Activated naive CD4-positive, alpha-beta T cell (primary cell): ENCODE measurements at places on chromosomes 11 and 22.

DNA sequence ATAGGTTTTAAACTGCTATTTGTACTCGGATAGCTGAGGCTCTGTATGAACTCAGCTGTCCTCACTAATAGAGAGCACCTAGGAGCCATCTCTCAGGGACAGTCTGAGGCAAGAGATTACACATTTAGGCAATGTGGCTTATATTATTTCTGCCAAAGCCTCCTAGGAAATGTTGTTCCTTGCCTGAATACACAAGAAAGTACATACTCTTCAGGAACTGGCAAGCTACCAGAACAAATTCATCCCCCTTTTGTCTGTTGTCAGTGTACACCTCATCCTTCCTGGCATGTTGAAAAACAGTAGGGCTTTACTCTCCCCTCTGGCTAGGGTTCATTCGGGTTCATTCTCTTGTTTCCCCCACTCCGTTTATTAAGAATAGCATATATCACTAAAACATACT, 615.9 kb upstream of the FAT3 start:
- no peak for DNase-seq

- no peak for DNase-seq
Measured at GRCh38 chr11:69018924-69019323, 5.9 kb upstream of the MRGPRF start.

DNA sequence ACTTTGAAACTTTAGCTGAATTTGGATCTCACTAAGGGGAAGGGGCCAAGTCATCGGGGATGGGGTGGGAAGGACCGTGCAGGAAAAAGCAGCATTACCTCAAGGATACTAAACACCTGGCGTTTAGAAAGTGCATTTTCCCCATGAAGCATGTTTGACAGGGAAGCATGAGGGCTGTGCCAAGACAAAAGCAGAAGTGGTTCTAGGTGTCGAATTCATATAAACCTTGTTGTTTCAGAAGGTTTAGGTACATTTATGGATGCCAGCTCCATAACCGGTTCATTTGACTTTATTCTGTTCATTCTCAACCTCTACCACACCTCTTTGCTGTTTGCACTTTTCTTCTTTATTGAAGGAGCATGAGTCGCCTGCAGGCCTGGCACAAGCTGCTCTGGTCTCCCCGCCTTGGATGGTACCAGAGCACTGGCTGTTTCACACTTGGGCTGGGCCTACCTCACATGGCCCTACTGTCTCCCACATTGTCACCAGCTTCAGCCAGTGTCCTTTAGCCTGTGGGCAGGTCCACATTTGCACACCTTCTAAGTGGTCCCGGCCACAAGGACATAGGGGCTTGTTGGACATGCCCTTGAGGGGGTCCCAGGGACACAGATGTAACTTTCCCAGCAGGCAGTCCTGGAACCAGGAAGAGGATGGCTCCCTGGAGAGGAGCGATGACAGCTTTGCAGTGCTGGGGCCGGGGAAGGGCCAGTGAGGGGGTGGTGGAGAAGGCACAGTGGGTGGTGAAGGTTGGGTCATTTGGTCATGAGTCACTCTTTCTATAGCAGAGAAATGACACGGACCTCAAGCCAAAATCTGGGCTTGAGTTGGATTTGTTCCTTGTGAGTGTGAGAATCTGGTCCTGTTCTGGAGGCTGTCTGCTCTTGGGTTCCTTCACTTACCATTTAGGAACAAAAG, 3.2 kb upstream of the ST14 start:
- DNase-seq, result no peak

DNA sequence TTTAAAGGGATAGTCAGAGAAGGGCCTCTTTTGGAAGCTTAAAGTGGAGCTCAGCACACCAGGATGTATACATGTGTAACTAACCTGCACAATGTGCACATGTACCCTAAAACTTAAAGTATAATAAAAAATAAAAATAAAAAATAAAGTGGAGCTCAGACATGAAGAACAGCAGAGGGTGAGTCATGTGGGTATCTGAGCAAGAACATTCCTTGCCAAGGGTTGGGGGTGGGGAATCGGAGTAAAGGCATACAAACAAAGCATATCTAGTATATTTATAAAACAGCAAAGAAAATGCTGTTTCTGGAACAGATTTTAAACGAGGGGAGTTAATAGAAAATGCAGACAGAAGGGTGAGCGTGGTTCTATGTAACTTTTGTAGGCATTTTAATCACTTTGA, 562.6 kb upstream of the ANO3 start:
- DNase-seq, result no peak

GRCh38 chr22:26124991-26125725, 44.1 kb upstream of the SEZ6L start:
- no peak for DNase-seq

DNA sequence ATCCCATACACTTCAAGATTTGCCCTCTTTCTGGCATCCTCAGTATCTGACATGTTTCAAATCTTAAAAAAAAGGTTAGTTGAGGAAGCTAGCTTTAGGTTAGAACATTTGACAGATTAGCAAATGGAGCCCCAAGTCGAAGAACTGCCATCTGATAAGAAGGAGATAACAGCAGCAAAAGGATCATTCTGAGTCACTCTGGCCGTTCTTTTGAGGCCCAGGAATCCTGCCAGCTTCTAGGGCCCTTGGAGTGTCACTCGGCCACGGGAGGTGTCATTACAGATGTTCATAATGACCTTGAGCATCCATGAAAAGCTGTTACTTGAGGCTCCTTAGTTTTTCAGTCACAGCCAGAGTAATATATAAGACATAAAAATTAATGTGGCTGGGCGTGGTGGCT, 132.1 kb upstream of the RASSF10 start:
- DNase-seq, result no peak

DNA sequence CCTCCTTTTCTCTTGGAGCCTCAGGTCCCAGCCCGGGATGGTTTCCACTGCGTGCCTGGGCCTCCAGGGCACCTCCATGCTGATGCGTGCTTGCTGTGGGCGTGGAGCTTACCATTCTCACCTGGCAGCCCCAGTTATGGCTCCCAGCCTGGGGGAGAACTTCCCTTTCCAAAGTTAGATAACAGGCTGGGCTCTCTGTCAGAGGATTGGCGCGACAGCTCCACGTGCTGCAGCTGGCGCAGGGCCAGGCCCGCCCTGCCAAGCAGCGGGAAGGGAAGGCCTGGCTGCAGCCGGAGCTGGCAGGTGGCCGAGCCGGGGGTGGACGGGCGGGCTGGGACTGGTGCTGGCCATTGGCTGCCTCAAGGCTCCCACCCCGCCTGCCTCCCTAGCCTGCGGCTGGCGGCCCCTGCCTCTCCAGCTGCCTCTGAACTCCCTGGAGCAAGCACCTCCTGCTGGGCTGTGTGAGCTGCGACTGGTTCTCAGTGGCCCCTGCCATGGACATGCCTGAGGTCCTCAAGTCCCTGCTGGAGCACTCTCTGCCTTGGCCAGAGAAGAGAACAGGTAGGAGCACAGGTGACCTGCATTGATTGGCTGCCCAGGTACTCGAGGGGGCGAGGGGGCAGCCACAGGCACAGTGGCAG, 14.6 kb upstream of the TEF start:
- DNase-seq, result no peak

DNA sequence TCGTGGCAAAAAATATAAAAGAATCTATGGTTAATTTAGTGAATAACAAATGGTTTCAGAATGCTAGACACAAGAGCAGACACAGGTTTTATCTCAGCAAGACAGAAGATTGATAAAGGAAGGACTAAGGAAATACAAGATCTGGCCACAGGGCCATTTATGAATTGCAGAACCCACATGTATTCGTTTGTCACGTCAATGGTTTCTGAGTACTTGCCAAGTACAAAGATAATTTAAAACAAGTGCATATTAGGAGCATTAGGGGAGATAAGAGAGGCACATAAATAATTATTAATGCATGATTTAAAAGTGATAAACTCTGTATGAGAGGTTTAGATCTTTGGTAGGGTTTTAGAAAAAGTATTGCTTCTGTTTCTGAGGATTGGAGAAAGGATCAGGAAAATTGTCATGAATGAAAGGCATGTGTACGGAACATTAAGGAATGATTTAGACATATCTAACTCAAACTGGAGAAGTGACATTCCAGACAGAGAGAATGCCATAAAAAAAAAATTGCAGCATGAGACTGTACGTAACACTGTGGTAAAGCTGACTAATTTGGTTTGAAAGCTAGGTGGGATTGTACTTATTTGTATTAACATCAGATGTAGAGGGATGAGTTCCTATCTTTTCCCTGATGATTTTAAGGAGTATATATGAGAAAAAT, 727.1 kb downstream of the NELL1 start:
- no peak for DNase-seq

DNA sequence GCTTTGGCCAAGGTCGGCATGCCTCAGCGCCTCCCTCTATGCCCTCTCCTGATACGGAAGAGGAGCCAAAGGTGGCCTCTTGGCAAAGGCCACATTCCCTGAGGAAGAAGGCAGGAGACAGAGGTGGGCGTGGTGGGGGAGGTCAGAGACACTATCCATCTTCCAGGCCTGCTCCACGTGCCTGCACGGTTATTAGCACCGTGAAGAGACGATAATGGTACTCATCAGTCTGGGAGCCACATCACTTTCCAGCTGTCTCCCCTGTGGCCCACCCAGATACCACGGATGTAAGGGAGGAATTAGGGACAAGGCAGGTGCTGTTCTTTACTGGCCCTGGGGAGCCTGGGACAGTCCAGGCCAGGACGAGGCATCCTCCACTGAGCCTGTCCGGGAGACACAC, 354.3 kb downstream of the MN1 start:
- no peak for DNase-seq

GRCh38 chr11:45730014-45730413, 64.6 kb upstream of the CHST1 start:
- no peak for DNase-seq

DNA sequence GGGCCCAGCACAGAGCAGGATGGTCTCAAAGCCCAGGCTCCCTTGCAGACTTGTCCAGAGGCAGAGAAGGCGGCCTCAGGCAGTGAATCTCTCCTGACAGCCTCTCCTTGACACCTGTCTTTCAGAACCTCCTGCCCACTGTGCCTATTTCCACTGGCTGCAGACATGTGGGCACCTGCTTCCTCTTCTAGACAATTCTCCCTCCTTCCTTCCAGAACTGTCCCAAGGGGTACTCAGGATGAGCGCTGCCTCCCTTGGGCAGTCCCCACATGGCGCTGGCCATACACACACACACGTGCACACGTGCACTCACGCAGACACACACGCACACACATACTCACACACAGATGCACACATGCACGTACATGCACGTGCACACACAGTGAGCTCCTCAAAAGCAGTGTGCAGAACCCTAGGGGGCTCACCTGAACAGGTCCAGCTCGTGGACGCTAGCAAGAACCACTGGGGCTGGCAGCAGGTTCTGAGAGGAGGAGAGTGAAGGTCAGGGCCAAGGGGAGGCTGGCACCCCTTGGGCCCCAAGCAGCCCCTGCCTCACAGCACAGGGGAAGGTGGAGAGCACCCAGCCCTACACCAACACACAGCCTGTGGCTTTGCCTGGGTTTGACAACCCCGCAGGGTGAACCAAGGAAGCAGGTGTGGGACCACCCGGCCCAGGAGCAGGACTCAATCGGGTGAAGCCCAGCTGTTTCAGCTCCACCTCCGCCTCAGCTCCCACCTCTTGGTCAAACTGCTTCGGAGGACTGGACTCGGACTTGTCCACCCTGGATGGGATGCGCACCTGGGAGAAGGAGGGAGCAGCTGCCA, 8.1 kb upstream of the PLXNB2 start:
- no peak for DNase-seq

GRCh38 chr11:27076121-27076589, 35.5 kb downstream of the BBOX1 start:
- no peak for DNase-seq

GRCh38 chr22:30041475-30041874, 38.8 kb upstream of the HORMAD2 start:
- no peak for DNase-seq

GRCh38 chr11:1640076-1640946, 10.7 kb downstream of the KRTAP5-5 start:
- no peak for DNase-seq

GRCh38 chr11:115334932-115335788, 169.1 kb downstream of the CADM1 start:
- DNase-seq, result no peak

DNA sequence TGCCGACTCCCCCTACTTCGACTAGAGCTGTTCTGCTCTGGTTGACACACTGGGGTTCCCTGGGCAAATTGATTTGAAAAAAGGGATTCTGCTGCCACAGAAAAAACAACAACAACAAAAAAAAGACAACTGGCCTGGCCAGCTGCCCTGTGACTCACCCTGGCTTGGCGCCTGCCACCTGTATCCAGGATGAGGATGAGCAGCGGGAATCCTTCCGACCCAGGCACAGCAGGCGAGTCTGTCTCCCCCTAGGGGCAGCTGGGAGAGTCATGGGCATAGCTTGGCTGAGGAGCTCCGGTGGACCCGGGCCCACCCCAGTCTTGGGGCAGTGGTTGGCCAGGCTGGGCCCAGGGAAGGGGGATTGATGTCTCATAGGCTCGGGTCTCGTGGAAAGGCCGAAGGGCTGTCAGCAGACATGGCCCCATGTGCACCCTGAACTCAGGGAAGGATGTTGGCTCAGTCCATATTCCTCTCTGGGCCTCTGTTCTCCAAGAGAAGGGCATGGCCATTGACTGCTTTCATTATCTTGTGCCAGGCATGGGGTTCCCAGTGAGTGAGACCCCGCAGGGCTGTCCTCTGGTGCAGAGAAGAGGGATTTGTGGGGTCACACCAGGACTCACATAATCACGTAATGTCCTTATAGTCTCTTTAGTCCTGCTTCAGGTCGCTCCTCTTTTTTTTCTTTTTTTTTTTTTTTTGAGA, 10.4 kb upstream of the SUN2 start:
- DNase-seq, result peak; percentile 37

GRCh38 chr22:23230348-23231068, 50.2 kb downstream of the BCR start:
- no peak for DNase-seq

DNA sequence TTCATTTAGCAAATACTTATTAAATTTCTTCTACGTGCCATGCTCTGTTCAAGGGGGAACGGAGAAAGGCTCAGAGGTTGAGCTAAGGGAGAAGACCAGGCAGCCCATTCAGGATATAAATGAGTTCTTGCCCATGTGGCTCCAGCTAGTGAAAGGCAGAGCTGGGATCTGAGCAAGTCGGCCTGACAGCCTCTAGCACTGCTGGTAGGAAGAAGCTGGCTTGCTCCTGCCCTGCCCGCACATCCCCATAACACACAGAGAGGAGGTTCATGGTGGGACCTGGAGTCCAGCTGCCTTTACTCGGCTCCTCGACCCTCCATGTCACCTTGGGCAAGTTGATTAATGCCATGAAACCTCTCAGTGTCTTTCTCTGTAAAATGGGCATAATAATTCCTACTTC, 2.0 kb downstream of the SLC15A3 start:
- no peak for DNase-seq

DNA sequence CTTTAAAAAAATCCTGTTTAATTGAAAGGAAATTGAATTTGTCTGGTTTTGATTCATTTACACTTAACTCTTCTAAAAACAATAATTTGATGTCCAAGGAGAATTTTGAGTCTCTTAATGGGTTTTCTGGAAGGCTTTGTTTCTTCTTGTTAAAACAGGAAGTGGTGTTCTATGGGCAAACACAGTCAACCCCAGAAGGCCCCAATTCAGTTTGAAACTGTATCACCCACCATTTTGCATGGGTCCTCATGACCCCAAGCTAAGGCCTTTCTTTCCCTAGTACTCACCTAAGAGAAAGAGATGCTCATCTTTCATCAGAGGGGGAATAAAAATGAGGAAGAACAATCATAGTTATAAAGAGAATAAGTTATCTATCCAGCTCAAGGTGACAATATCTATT, 10.6 kb downstream of the FLI1 start:
- no peak for DNase-seq
